Cortex of kidney (tissue), 1 donor: ENCODE measurements at places on chromosomes 16 and 17.

DNA sequence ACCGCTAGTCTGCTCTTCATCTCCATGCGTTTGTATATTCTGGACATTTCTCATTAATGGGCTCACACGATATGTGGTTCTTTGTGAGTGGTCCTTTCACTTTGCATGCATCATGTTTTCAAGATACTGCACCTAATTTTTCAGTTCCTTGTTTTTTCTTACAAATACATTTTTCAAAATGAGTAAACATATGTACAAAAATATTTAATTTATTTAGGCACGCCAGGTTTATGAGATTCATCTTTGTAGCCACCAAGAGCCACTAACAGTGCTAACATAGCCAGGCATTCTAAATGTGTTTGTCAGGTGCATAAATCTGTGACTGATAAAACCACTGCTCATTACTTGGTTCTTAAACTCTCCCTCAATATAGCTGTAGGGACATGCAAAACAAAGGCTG is 375.3 kb downstream of the WWOX start:
- DNase-seq = no peak

- DNase-seq = no peak
Observed at GRCh38 chr17:50956750-50957523, 90.8 kb upstream of the TOB1 start.

GRCh38 chr17:54876656-54877195 is 23.9 kb upstream of the TOM1L1 start:
- no peak for DNase-seq

- no peak for DNase-seq
Observed at GRCh38 chr16:90015586-90016338, 3.5 kb downstream of the DBNDD1 start.

- DNase-seq = no peak
Observed at GRCh38 chr17:82978765-82979349, 100.6 kb upstream of the METRNL start.

GRCh38 chr16:27214084-27214961 is 11.0 kb downstream of the KDM8 start:
- no peak for DNase-seq

DNA sequence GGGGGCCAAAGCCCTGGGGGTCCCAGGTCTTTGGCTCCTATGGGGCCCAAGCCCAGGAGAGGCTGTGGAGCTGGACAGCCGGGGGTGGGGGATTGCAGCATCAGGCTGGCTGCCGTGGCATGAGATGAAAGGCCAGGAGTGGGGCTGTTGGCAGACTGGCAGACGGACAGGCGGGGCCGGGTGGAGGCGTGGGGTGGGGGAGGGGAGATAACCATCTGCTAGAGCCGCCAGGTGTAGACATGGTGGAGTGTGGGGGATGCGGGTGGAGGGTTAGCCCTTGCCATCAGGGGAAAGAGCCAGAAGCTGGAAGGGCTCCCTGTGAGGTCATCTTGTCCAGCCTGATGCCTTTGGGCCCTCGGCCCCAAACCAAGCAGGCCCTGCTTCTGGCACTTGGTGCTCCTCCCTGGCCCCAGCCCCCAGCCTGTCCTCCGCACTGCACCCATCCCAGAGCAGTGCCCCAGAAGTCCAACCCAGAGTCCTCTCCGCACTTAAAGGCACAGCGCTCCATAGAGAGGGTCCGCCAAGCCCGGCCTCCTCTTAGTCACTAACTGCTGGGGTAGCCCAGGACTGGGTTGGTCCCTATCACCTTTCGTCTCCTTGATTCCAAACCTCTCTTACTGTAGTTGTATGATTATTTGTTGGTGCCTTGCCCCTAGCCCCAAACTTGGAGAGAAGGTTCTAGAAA is 33.3 kb upstream of the DLX4 start:
- DNase-seq = no peak

DNA sequence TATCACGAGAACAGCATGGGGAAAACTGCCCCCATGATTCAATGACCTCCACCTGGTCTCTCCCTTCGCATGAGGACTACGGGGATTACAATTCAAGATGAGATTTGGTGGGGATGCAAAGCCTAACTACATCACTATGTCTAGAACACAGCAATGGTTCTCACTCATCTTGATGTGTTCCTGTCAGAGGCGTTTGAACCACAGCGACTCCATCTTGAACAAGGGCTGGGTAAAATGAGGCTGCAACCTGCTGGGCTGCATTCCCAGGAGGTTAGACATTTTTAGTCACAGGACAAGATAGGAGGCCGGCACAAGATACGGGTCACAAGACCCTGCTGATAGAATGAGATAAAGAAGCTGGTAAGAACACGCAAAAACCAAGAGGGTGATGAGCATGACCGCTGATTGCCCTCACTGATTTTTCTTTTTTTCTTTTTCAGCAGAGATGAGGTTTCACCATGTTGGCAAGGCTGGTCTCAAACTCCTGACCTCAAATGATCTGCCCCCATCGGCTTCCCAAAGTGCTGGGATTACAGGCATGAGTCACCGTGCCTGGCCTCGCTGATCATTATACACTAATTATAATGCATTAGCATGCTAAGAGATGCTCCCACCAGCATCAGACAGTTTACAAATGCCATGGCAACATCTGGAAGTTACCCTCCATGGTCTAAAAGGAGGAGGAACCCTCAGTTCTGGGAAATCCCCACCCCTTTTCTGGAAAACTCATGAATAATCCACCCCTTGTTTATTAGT is 3.0 kb upstream of the PPY start:
- no peak for DNase-seq

DNA sequence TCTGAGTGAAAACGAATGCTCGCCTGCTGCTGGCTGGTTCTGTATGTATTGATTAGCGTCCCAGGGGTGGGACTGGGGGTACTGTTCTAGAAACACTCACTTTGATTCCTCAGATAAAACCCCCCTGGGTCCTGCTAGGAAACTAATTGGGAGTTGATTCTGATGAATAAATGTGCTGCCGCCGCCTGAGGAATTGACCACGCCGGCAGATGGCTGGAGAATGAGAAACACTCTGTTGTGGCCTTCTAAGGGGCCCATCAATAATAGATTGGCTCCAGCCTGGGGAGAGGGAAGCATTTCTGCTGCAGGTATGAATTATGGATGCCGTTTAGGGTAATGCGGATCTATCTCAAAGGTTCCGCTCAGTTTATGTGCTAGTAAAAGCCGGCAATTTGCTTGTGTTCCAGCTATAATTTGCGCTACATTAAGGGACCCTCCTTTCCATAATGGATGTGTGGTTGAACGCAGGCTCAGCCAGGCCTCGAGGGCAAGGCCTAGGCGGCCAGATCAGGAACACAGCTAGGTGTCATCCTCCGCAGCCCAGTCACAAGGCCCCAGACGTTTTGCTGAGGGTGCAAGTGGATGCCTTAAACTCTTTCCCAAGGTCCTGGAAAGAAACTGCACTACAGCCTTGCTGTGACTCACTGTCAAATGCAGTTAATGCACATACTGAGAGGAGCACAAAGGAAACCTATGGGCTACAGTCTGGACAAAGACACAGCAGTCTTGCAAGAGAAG is 132.2 kb upstream of the HS3ST2 start:
- DNase-seq = no peak

- DNase-seq = no peak
Observed at GRCh38 chr17:17509601-17510425, 13.6 kb upstream of the RASD1 start.

DNA sequence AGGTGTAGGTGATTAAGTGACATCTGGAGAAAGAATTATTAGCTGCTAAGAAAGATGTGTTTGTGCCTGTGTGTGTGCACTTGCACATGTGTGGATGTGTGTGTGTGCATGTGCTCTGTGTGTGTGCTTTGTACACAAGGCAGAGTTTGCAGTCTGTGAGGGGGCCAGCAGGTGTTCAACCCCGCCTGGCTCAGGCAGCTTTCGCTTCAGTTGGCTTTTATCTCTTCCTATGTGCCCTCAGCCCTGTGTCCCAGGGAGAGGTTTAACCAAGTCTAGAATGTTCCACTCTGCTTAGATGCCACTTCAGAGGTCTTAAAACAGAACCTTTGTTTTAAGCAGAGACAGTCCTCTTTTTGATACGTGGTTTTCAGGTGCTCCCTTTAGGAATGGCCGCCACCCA is 58.8 kb downstream of the CDH13 start:
- no peak for DNase-seq

- no peak for DNase-seq
Observed at GRCh38 chr16:5225931-5226655, 128.5 kb upstream of the EEF2KMT start.

- DNase-seq = no peak
Observed at GRCh38 chr17:74859459-74860228, at the start of gene GRIN2C. Gene GRIN2C (minus strand): TSS chr17:74859885. CDS start chr17:74855092, 4,793 bp downstream.

DNA sequence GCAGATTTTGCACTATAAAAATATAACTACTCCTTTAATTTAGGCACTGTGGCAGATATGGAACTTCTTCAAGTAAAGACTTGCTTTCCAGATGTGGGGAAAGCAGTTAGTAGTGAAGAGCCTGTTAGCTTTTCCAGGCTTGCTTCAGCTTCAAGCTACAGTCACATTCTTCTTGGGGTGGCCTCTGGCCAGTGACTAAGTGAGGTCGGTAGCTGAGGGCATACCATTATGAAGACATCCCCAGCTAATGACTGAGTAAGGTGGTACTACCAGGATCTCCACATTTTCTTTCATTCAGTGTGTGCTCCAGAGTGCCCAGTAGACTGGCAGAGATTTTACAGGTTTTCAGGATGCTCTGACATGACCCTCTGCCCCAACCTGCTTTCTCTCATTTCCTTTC is 167.1 kb upstream of the KIF2B start:
- DNase-seq = no peak
